Skin of body (tissue), 3 donors: ENCODE measurements at places on chromosomes 3 and 15. TPM values are rescaled to one million over a fixed set of nuclear protein-coding genes. Genes with fewer than 3 reads are reported as not detected.

TLR9 gene
- total RNA-seq = not detected

TRPM1 gene
- total RNA-seq = 3.5 TPM

PARP3 gene
- total RNA-seq = 3.7 TPM

KLHL40 gene
- total RNA-seq = 13.4 TPM

CPLX3 gene
- total RNA-seq = 0.20 TPM

DNA sequence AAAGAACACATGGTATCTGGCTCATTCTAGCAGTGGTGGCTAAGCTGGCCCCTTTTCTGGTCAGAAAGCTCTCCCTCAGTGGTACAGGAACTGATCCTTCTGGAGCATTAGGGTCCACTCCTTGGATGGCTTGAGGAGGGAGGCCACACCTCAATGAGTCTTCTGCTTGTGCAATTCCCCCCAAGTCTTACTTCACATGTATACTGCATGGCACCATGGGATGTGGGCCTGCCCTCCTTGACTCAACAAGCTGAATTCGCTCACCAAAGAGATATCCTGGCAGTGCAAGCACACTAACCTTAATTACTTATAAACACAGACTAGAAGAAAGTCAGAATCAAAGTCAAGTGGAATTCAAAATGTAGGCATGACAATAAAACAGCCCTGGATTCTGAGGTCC, 133.8 kb upstream of the SLC2A2 start:
- no peak for DNase-seq

DNA sequence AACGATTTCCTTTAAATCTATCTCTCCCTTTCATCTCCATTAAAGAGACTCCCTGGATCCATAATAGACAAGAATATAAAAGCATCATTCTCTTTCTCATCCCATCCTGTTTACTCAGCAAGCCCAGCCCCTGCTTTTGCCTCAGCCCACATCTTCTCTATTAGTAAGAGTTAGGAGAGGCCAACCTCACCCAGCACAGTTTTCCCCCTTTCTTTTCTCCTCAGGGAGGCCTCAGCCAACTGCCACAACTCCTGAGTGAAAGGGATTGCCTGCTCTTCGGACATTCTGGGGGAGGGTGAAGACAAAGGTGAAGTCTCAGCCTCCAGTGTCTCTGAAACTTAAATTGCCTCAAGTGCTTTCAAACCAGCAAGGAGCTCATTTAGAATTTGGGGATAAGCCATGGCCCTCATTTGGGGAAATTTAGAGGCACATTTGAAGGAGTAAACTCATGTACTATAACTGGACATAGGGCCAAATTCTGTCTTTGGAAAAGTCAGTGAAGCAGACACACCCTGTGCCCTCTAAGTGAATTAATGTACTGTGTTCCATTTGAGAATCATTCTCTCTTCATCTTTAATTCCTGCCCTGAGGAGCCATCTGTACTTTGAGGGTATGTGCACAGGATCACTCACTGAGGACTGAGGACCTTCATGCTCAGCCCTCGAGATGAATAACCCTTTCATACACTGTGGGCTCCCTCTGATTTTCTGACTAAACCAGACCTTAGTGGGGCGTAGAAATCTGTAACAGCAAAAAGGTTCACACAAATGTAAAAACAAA, 82.5 kb downstream of the SOX2 start:
- DNase-seq = no peak

DNA sequence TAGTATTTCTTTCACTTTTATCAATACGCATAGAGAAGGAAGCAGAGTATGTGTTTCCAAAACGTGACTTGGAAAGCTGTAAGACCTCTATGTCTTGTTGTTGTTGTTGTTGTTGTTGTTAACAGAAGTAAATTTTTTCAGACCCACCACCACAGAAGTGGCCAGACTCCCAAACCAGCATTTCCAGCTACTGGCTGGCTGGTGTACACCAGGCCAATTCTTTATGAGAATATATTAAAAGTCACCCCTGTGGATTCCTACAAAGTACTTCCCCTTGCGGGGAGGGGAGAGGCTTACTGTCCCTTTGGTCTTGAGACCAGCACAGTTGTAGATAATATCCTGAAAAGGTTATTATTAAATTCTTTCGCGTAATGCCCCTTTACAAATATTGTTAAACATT, 1.6 kb upstream of the FOXP1 start:
- DNase-seq = no peak

DNA sequence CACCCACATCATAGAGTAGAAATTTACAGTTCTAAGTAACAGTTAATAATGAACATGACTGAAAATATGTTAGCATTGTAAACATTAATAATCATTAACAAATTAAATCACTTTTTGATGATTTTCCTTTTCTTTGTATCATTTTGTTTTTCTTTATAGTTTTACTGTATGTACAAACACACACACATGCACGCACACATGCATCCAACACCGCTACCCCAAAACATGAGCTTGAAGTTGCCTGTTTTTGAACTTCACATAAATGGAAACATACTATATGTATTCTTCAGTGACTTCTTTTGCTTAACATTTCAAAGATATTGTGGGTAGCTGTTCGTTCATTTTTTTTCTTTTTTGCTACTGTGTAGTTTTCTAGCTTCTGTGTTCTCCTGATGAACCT, 123.9 kb downstream of the FNDC3B start:
- DNase-seq = no peak

DNA sequence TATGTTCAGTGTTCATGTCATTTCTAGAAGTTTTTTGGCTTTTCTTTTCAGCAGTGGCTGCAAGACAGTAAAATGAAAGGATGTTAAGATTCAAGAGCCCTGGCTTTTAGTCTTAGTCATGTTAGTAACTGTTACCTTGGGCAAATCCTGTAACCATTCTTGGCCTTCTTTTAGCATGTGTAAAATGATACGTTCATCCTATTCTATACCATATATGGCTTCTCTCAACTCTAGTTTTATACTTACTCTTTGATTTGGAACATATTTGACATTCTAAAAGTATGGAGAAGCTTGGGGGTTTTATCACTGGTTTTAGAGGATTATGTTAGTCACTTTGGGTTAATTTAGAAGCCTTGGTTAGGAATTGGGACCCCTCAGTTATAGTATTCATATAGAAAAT, 20.1 kb downstream of the GTF2E1 start:
- no peak for DNase-seq

GRCh38 chr15:99445272-99445850, 120.4 kb upstream of the MEF2A start:
- no peak for DNase-seq

GRCh38 chr3:17023006-17023664, 138.4 kb downstream of the PLCL2 start:
- DNase-seq = no peak
